ENCODE measurements at places on chromosomes 12 and 14. TPM values are rescaled to one million over a fixed set of nuclear protein-coding genes. Genes with fewer than 3 reads are reported as not detected.

Gene FAM90A1
- not detected for total RNA-seq

Gene GLI1
- total RNA-seq = 0.41 TPM

Gene FGF6
- total RNA-seq = not detected

Gene RFX4
- not detected for total RNA-seq

DNA sequence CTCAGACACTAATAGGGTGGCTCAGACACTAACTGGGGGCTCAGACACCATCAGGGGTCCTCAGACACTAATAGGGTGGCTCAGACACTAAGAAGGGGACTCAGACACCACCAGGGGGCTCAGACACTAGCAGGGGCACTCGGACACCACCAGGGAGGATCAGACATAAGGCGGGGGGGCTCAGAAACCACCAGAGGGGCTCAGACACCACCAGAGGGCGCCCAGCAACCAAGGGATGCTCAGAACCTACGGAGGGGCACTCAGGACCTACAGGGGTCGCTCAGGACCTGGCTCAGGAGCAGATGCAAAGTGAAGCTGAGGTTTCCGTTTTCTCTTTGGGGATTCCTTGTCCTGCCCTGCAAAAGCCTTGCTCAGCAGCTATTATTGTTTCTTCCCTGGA, 448.5 kb downstream of the TMEM121 start:
- H3K36me3 ChIP-seq = no peaks in the 10 kb centered on the region
- no peak overlapping the region for H3K4me3 ChIP-seq
- no peaks in the 10 kb centered on the region for H3K27me3 ChIP-seq
- no peaks in the 10 kb centered on the region for H3K4me1 ChIP-seq
- peak; percentile 19 for DNase-seq

DNA sequence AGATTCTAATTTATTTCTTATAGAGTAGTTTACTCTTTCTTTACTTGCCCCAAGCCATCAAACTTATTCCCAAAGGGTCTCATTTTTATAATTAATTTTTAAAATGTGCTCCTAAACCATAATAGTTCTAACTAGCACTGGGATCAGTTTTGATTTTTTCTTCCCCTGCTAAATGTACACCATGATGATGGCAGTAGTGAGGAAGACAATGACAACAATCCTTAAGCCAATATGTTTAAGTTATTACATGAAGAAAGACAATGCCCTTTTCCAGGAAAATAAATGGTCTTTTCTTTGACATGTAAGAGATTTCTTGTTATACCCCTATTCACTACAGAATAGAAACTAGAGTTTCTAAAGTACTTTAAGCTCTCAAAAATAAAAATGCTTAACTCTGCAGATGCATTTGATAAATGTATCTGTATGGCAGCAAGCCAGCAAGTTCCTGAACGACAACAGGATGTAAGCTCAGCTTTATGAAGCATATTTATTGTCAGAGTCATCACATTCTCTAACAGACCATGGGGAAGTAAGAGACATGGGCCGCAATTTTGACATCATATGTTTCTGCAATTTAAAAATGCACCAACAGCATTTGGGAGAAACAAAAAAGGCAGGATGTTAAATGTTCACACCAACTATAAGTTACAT, 36.0 kb upstream of the SNX6 start:
- H3K36me3 ChIP-seq = no peaks in the 10 kb centered on the region
- no peak overlapping the region for H3K4me3 ChIP-seq
- no peaks in the 10 kb centered on the region for H3K4me1 ChIP-seq
- DNase-seq = peak; percentile 17
- peak overlapping the region; percentile 37 for H3K27ac ChIP-seq

DNA sequence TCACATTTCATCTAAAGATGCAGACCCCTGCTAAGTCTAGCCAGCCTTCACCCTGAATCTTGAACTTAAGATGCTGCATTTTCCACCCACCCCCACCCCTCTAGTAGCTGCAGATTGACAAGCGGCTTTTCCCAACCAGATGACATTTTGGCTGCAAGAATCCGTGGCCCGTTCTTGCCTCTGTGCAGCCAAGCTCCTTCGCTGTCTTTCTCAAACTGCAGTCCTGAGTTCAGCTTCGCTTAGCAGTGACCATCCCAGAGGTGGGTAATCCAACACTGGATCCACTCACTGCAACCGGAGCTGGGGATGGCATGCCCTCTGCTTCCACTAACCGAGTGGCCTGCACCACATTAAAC, 765 bp upstream of the NFYB start:
- H3K27ac ChIP-seq = peak overlapping the region; percentile 86
- DNase-seq = peak; percentile 12
- H3K4me3 ChIP-seq = peak overlapping the region; percentile 57
- H3K4me1 ChIP-seq = peaks cover 8% of the 10 kb centered on the region

DNA sequence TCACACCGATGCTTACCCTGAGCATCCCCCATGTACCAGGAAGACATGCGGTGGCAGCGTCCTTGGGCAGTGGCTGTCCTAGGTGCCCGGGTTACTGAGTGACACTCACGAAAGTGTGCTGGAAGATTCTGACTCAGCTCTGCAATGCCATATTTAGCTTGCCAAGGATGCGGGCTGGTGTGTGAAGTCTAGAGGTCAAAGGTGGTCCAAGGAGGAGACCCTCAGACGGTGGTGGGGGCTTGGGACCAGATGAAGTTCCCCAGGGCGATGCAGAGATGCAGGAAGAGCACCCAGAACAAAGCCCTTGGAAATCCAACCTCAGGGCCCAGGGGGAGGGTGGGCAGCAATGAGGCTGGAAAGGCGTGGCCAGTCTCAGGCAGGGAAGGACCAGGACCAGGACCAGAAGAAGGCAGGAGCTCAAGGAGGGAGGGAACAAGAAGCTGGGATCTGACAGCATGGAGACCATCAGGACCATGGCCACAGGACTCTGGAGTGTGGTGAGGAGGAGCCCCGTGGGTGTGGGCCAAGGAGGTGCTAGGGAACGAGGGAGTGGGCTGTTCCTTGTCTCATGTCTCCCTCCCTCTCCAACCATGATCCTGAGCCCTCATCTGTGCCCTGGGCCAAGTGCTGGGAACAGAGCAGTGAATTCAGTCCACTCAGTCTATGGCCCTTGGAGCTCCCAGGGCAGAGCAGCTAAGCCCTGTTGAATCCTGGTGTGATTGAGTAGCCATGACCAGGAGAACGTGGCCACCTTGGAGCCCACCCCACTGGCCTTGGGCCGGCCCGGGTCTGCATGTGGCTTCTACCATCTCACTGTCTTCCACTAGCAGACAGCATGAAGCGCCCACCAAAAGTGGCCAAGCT, 310.1 kb upstream of the DIO3 start:
- DNase-seq = no peak
- H3K4me3 ChIP-seq = no peak overlapping the region
- no peaks in the 10 kb centered on the region for H3K27me3 ChIP-seq

DNA sequence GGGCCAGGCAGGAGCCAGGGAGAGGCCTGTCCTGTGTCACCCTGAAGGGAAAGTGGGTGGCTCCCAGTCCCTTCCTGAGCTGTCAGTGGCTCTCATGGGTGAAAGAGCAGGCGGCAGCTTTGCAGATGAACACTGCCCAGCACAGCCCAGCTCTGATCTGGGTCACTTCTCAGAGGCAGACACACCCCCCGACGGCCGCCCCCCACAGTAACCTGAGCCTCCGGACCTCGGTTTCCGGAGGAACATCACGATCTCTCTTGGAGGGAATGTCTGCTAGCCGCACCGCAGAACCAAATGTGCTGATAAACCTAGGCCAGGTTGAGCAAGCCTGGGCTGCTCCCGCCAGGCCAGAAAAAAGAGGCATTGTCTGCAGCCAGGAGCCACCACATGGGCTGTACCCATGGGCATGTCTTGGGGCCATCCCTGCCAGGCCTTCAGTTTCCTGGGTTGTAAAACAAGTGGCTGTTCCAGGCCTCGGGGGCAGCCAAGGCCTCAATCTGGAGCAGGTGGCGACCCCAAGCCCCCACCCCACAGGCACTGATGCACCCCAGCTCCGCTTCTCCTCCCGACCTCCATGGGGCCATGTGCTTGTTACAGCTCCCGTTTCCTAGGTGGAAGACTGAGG, 57.6 kb downstream of the NCOR2 start:
- H3K36me3 ChIP-seq = no peaks in the 10 kb centered on the region
- H3K27me3 ChIP-seq = no peaks in the 10 kb centered on the region
- H3K27ac ChIP-seq = peak overlapping the region; percentile 80

DNA sequence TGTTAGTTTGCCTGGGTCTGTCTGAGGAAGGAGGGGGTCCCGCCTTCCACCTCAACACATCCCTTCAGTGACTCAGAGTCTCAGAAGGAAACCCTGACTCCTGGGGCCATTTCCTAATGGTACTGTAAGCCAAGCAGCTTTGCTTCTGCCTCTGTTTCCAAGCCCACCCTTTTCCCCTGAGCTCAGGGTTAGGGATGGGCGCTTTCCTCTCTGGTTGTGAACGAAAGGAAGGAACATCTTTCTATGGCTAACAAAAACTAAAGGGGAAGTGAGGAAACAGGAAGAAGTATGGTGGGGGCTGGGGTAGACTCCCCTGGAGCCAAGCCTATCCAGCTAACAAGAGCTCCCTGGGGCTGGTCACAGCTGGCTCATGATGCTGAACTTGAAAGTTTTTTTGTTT, 11.6 kb upstream of the UNC119B start:
- H3K4me3 ChIP-seq = no peak overlapping the region
- no peaks in the 10 kb centered on the region for H3K36me3 ChIP-seq
- H3K4me1 ChIP-seq = no peaks in the 10 kb centered on the region

GRCh38 chr14:75646762-75647161, 13.9 kb downstream of the ERG28 start:
- no peak for DNase-seq
- H3K4me1 ChIP-seq = no peaks in the 10 kb centered on the region
- H3K4me3 ChIP-seq = no peak overlapping the region
- no peak overlapping the region for H3K27ac ChIP-seq
- no peaks in the 10 kb centered on the region for H3K27me3 ChIP-seq

DNA sequence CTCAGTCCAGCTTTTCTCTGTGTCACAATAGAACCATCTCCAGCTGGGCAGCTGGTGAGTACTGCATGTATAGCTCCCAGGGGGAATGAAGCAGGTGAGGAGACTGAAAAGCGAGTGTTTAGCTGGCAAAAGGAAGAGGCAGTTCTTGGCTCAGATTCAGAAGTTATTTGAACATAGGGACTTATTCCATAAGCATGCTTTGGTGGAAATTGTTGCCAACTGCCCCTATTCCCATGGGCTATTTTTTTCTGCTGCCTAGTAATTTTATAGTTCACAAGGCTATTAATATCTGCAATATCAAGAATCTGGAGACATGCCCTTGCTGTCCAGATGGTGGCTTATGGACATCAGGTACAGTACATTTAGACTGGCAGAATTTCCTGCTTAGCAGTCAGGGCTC, 1112.7 kb downstream of the LRFN5 start:
- no peak for DNase-seq
- no peak overlapping the region for H3K4me3 ChIP-seq
- H3K4me1 ChIP-seq = no peaks in the 10 kb centered on the region
- H3K36me3 ChIP-seq = no peaks in the 10 kb centered on the region
- H3K27ac ChIP-seq = no peak overlapping the region

DNA sequence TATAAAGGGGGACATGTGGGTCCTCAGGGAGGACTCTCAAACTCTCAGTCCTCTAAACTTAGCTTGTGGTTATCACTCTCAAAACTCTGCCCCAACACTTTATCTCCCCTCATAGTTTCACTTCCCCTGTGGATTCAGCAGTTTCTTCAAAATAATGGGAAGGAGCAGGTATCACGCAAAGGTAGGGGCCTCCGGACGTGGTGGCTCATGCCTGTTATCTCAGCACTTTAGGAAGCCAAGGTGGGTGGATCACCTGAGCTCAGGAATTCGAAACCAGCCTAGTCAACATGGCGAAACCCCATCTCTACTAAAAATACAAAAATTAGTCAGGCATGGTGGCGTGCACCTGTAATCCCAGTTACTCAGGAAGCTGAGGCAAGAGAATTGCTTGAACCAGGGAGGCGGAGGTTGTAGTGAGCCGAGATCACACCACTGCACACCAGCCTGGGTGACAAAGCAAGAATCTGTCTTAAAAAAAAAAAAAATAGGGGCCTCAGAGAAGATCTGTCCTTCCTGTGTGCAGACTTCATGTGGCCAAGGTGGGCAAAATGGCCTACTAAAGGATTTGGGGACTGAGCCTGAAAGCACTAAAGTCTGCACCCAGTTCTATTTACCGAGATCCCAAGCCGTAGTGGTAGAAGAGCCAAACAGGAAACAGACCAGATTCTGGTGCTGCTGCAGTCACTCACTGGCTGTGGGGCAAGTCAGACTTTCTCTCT, 6.4 kb downstream of the ITGB7 start:
- no peaks in the 10 kb centered on the region for H3K36me3 ChIP-seq
- no peak overlapping the region for H3K4me3 ChIP-seq
- peak overlapping the region; percentile 42 for H3K27ac ChIP-seq
- H3K27me3 ChIP-seq = no peaks in the 10 kb centered on the region
- no peak for DNase-seq

DNA sequence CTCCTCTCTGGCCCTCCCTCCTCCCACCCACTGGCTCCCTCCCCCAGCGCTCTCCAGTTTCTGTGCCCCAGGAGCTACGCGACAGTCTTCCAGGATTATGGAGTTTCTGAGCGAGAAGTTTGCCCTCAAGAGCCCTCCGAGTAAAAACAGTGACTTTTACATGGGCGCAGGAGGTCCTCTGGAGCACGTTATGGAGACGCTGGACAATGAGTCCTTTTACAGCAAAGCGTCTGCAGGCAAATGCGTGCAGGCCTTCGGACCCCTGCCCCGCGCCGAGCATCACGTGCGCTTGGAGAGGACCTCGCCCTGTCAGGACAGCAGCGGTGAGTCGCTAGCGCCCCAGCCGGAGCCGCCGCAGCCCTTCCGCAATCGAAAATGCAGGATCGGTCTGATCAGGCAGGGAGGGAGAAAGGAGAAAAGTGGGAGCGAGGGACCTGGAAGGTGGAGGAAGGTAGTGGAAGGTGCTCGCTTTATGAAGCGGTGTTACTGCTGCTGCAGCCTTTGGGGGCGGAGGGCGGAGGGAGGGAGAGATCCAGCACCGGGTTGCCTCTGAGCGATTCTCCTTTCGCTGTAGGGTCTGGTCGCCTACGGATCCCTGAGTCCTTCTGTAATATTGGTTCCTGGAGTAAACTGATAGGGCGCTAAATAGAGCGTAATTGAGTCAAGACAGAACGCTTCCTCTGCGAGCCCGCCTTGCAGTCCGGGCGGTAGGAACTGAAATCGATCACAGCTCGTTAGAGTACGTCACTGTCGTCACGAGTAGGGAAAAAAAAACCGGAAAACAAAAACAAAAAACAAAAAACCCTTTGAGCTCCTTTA, at the start of gene ALX1:
Gene ALX1, plus strand, starts transcription at position 56 of the 819 bp plus-strand sequence. Its CDS starts 42 bp downstream, at position 98.
- DNase-seq = peak; percentile 9
- H3K27me3 ChIP-seq = peaks cover 100% of the 10 kb centered on the region
- H3K4me3 ChIP-seq = peak within 1 kb of the TSS; percentile 20
- H3K36me3 ChIP-seq = no peaks in the 10 kb centered on the region
- H3K4me1 ChIP-seq = peaks cover 15% of the 10 kb centered on the region
- H3K27ac ChIP-seq = no peak within 1 kb of the TSS

DNA sequence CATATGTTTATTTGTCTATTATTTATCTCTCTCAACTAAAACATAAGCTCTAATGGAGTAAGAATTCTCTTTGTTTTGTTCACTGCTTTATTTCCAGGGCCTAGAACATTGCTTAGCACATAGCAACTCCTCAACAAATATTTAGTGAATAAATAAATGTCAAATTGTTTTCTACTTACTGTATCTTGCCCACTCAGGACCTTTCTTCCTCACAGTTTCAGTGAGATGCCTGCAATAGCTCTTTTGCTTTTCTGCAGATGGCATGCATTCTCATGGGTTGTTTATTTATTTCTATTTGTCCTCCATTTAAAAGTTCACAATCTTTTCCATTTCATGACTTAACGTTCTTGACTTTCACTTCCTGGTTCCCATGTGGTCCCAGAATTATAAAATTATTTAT, 94.9 kb upstream of the TTC7B start:
- DNase-seq = no peak
- no peak overlapping the region for H3K4me3 ChIP-seq
- no peak overlapping the region for H3K27ac ChIP-seq
- H3K4me1 ChIP-seq = peaks cover 12% of the 10 kb centered on the region

GRCh38 chr12:47795814-47796411, 22.9 kb downstream of the SLC48A1 start:
- no peak overlapping the region for H3K4me3 ChIP-seq
- H3K4me1 ChIP-seq = peaks cover 15% of the 10 kb centered on the region
- no peak overlapping the region for H3K27ac ChIP-seq
- no peak for DNase-seq

Data from transverse colon (tissue), 4 donors.